ENCODE measurements at places on chromosomes 6 and 20. TPM values are rescaled to one million over a fixed set of nuclear protein-coding genes. Genes with fewer than 3 reads are reported as not detected.

DNA sequence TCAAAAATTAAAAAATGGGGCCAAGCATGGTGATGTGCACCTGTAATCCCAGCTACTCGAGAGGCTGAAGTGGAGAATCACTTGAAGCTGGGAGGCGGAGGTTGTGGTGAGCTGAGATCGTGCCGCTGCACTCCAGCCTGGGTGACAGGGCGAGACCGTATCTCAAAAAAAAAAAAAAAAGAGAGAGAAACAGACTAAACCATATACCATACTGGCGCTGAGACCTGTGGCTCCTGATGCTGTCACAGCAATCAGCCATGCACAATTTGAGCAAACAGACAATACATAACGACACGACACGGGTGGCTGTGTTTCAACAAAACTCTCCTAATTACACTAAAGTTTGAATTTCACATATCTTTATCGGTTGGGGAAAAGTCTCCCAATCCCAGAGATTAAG is 14.9 kb upstream of the CBFA2T2 start:
- DNase-seq, result no peak
- peaks cover 2% of the 10 kb centered on the region for H3K27me3 ChIP-seq
- no peak overlapping the region for H3K4me3 ChIP-seq
- H3K27ac ChIP-seq, result no peak overlapping the region
- H3K36me3 ChIP-seq, result no peaks in the 10 kb centered on the region

GRCh38 chr6:161152527-161152862 is 121.4 kb downstream of the AGPAT4 start:
- no peak for DNase-seq
- H3K4me1 ChIP-seq, result no peaks in the 10 kb centered on the region
- H3K36me3 ChIP-seq, result peaks cover 5% of the 10 kb centered on the region
- no peak overlapping the region for H3K27ac ChIP-seq

DNA sequence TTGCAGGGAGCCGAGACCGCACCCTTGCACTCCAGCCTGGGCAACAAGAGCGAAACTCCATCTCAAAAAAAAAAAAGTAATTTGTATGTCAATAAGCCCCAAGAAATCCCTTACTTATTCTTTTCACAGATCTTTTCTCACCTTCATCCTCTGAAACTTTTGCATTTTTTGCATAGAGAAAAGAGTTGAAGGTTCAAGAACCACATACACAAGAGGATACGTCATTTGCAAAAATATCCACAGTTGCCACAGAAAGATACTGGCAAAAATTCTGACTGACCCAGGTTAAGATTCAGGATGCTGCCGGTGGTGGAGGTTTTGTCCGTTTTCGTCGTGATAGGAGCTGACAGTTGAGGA is 94.5 kb downstream of the ZMYND8 start:
- H3K4me1 ChIP-seq, result peaks cover 12% of the 10 kb centered on the region
- peaks cover 51% of the 10 kb centered on the region for H3K36me3 ChIP-seq
- no peaks in the 10 kb centered on the region for H3K27me3 ChIP-seq
- no peak for DNase-seq
- H3K27ac ChIP-seq, result no peak overlapping the region

DNA sequence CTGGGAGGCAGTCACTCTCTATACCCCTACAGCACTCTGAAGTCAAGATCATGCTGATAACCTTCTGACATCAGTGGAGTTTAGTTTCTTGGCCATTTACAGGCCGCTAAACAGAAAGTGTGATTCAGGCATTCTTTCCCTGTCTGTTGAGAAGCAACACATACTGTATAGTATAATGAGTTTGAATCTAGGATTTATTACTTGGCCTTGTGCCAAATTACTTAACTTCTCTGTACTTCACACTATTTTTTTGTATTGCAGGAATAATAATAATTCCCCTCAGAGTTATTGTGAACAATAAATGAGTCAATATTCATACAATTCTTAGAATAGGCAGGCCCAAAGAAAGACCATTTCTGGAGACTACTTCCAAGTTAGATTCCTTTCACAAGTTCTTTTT is 4.1 kb downstream of the ZNF391 start:
- H3K27ac ChIP-seq, result no peak overlapping the region
- no peak overlapping the region for H3K4me3 ChIP-seq
- H3K36me3 ChIP-seq, result peaks cover 5% of the 10 kb centered on the region
- peaks cover 9% of the 10 kb centered on the region for H3K4me1 ChIP-seq
- DNase-seq, result no peak

GRCh38 chr6:37696841-37697662 is 631 bp downstream of the MDGA1 start:
- DNase-seq, result peak; percentile 25
- no peaks in the 10 kb centered on the region for H3K36me3 ChIP-seq
- H3K4me3 ChIP-seq, result peak overlapping the region; percentile 78
- H3K27ac ChIP-seq, result no peak overlapping the region
- peaks cover 62% of the 10 kb centered on the region for H3K27me3 ChIP-seq
- peaks cover 23% of the 10 kb centered on the region for H3K4me1 ChIP-seq

DNA sequence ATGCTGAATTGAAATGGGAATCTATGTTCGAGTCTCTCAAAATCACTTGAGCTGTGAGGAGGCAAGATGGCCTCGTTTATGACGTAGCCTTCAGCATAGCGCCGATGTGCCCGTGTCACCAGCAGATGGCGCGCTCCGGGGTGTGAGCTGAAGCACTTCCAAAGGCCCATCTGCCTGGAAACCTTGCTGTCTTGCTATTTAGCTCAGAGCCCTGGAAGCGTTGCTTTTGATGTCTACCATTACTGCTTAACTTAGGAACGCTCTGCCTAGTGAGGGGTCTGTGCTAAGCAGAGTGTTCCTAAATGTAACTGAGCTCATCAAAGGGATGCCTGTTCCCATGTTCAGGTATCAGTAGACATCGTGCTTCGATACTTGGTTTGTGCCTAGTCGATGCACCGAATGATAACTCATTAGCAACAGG is 67.7 kb downstream of the SYCP2L start:
- no peak overlapping the region for H3K27ac ChIP-seq
- no peaks in the 10 kb centered on the region for H3K4me1 ChIP-seq
- DNase-seq, result peak; percentile 51
- H3K4me3 ChIP-seq, result no peak overlapping the region
- H3K36me3 ChIP-seq, result no peaks in the 10 kb centered on the region

TBXT gene
- not detected for total RNA-seq

HLA-DRB5 gene
- 10.6 TPM for total RNA-seq

DNA sequence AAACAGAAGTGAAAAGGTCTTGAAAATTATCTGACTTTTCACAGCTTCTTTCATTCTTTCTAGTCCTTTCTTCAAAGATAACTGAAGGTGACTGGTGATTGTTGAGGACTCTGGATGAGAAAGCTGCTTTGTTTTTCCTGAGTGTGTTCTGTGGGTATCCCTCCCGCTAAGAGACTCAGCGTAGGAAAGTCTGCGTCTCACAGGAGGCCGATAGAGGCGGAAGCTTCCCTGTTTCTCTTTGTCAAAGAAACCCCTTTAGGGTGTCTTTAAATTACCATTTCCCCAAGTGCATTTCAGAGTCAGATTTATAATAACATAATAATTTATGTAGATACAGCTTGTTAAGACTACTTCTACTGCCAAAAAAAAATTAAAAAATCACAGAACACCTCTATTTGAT is 31.2 kb upstream of the IRF4 start:
- no peak overlapping the region for H3K27ac ChIP-seq
- DNase-seq, result no peak
- peaks cover 6% of the 10 kb centered on the region for H3K27me3 ChIP-seq
- no peaks in the 10 kb centered on the region for H3K36me3 ChIP-seq
- H3K4me3 ChIP-seq, result no peak overlapping the region

DNA sequence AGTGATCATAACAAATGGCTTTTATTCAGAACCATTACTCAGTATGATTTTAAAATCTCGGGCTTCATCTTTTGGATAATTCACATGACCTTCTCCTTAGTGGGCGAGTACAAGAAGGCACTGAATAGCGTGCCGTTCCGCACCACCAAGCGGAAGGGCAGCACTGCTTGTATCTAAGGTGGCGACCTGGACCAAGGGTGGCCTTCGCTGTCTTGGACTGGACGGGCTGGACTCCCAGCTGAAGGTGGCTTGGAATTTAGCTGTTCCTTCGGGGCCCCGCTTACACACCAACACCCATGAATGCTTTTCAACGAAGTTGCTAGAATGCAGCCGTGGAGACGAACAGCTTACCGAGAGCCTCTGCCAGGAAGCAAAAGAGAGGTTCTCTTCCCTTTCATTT is 168.6 kb upstream of the AGPAT4 start:
- H3K27ac ChIP-seq, result no peak overlapping the region
- H3K27me3 ChIP-seq, result peaks cover 2% of the 10 kb centered on the region
- no peaks in the 10 kb centered on the region for H3K4me1 ChIP-seq
- H3K4me3 ChIP-seq, result no peak overlapping the region
- no peaks in the 10 kb centered on the region for H3K36me3 ChIP-seq

DNA sequence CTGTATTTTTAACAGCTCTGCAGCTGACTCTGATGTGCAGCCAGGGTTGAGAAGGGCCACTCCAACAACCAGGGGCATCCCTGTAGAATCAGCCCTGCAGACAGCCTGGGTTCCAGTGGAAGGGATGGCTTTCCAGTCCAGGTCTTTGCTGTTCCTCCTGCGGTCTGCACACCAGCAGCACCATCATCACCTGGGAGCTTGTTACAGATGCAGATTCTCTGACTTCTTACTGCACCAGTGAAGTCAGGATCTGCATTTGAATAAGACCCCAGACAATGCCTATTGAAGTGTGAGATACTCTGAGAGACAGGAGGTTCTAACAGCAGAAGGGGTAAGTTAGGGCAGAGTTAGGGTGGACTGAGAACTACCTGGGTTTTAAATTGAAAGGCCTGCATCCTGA is 151.3 kb downstream of the F13A1 start:
- no peak for DNase-seq
- H3K36me3 ChIP-seq, result no peaks in the 10 kb centered on the region
- no peak overlapping the region for H3K4me3 ChIP-seq
- H3K4me1 ChIP-seq, result no peaks in the 10 kb centered on the region

- H3K27me3 ChIP-seq, result peaks cover 11% of the 10 kb centered on the region
- no peak overlapping the region for H3K4me3 ChIP-seq
- H3K4me1 ChIP-seq, result no peaks in the 10 kb centered on the region
- H3K27ac ChIP-seq, result no peak overlapping the region
These were observed 73.2 kb downstream of the ROS1 start for GRCh38 chr6:117352466-117353081.

GRCh38 chr6:111774346-111774703 is 98.9 kb downstream of the FYN start:
- no peak for DNase-seq
- peaks cover 73% of the 10 kb centered on the region for H3K36me3 ChIP-seq
- no peak overlapping the region for H3K4me3 ChIP-seq
- H3K27me3 ChIP-seq, result no peaks in the 10 kb centered on the region
- no peak overlapping the region for H3K27ac ChIP-seq

GRCh38 chr6:53100561-53100960 is 35.4 kb downstream of the FBXO9 start:
- no peaks in the 10 kb centered on the region for H3K27me3 ChIP-seq
- H3K36me3 ChIP-seq, result peaks cover 44% of the 10 kb centered on the region
- no peaks in the 10 kb centered on the region for H3K4me1 ChIP-seq
- no peak overlapping the region for H3K4me3 ChIP-seq
- no peak for DNase-seq

GRCh38 chr6:79184086-79184485 is 50.4 kb downstream of the HMGN3 start:
- no peak overlapping the region for H3K4me3 ChIP-seq
- no peaks in the 10 kb centered on the region for H3K36me3 ChIP-seq
- DNase-seq, result no peak
- no peak overlapping the region for H3K27ac ChIP-seq
- H3K4me1 ChIP-seq, result no peaks in the 10 kb centered on the region

RAD21L1 gene
- not detected for total RNA-seq

GRCh38 chr6:18497006-18497405 is 109.9 kb downstream of the RNF144B start:
- H3K27ac ChIP-seq, result no peak overlapping the region
- no peaks in the 10 kb centered on the region for H3K36me3 ChIP-seq
- peaks cover 59% of the 10 kb centered on the region for H3K27me3 ChIP-seq

- H3K4me1 ChIP-seq, result peaks cover 7% of the 10 kb centered on the region
- no peaks in the 10 kb centered on the region for H3K27me3 ChIP-seq
- peaks cover 36% of the 10 kb centered on the region for H3K36me3 ChIP-seq
- no peak overlapping the region for H3K4me3 ChIP-seq
These were observed 176.2 kb downstream of the ASCC3 start for GRCh38 chr6:100704961-100705360.

TRIM10 gene
- 0.09 TPM for total RNA-seq

DNA sequence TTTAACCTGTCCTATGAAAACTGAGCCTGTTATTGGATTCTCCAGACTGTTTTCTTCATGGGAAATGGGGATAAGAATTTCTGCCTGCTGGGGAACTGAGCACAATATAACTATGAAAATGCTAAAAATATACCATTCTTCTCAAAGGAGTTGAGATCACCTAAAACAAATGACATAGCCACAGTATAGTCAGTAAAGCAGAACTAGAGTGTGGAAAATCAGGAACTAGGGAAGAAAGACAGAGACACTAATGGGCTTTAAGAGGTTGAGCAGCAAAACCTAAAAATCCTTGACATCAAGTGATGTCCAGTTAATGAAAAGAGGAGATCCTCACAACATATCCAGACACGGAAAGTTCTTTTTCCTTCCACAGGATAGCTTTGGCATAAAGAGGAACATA is 215.7 kb upstream of the CST7 start:
- no peaks in the 10 kb centered on the region for H3K36me3 ChIP-seq
- no peak for DNase-seq
- no peaks in the 10 kb centered on the region for H3K4me1 ChIP-seq
- no peak overlapping the region for H3K27ac ChIP-seq

- H3K27ac ChIP-seq, result no peak overlapping the region
- no peaks in the 10 kb centered on the region for H3K4me1 ChIP-seq
These were observed 225.0 kb downstream of the ALDH8A1 start for GRCh38 chr6:134724771-134725340.

- H3K4me3 ChIP-seq, result no peak overlapping the region
- no peak for DNase-seq
- peaks cover 43% of the 10 kb centered on the region for H3K36me3 ChIP-seq
These were observed 237.5 kb downstream of the ATXN1 start for GRCh38 chr6:16523606-16524379.

PDE10A gene
- not detected for total RNA-seq

GRCh38 chr20:3165473-3166337 is 6.0 kb upstream of the FASTKD5 start:
- H3K27ac ChIP-seq, result no peak overlapping the region
- H3K27me3 ChIP-seq, result peaks cover 24% of the 10 kb centered on the region
- no peaks in the 10 kb centered on the region for H3K4me1 ChIP-seq
- H3K4me3 ChIP-seq, result no peak overlapping the region

- H3K36me3 ChIP-seq, result no peaks in the 10 kb centered on the region
- H3K27ac ChIP-seq, result no peak overlapping the region
- no peak for DNase-seq
- no peak overlapping the region for H3K4me3 ChIP-seq
- H3K4me1 ChIP-seq, result peaks cover 3% of the 10 kb centered on the region
- H3K27me3 ChIP-seq, result no peaks in the 10 kb centered on the region
These were observed 223.8 kb downstream of the HAO1 start for GRCh38 chr20:7716286-7716972.

- H3K27ac ChIP-seq, result no peak overlapping the region
- H3K4me1 ChIP-seq, result no peaks in the 10 kb centered on the region
- DNase-seq, result no peak
- H3K4me3 ChIP-seq, result no peak overlapping the region
- H3K27me3 ChIP-seq, result no peaks in the 10 kb centered on the region
- no peaks in the 10 kb centered on the region for H3K36me3 ChIP-seq
These were observed 425.2 kb upstream of the OPRM1 start for GRCh38 chr6:153613719-153614455.
